Ureter (tissue), 1 donor: ENCODE measurements at places on chromosomes 7 and 10. TPM values are rescaled to one million over a fixed set of nuclear protein-coding genes. Genes with fewer than 3 reads are reported as not detected.

Gene PIP
- not detected for total RNA-seq

Gene PALS2
- total RNA-seq: 19.8 TPM

Gene UTF1
- total RNA-seq: not detected

Gene ZNF746
- total RNA-seq: 17.3 TPM

Gene PPP1R17
- not detected for total RNA-seq

Gene ENTPD7
- total RNA-seq: 28.0 TPM

Gene CYP2C9
- 0.31 TPM for total RNA-seq

GRCh38 chr7:131529179-131529578, 27.2 kb downstream of the PODXL start:
- no peak for DNase-seq

GRCh38 chr7:18467011-18467410, 28.5 kb upstream of the HDAC9 start:
- DNase-seq: no peak

DNA sequence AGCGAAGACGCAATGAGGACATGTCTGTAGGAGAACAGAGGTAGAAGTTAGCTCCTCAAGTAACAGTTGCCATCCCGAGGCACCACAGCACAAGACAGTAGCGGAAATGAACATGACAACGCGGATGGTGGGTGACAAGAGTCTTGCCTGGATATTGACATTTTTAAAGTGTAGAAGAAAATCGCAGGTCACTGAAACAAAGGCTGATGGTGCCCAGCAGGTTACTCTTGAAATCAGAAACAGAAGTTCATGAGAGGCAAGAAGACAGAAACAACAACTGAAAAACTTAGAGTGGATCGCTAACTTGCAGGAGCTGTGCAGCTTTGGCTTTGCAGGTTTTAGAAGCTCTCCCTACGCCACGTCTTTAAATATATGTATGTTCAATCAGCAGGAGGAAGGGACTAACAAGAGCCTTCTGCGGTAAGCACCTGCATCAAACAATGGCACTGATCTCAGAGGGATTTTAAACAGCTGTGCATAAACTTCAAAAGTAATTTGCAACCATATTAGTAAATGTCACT, 1.8 kb downstream of the PRKCQ start:
- DNase-seq: no peak

DNA sequence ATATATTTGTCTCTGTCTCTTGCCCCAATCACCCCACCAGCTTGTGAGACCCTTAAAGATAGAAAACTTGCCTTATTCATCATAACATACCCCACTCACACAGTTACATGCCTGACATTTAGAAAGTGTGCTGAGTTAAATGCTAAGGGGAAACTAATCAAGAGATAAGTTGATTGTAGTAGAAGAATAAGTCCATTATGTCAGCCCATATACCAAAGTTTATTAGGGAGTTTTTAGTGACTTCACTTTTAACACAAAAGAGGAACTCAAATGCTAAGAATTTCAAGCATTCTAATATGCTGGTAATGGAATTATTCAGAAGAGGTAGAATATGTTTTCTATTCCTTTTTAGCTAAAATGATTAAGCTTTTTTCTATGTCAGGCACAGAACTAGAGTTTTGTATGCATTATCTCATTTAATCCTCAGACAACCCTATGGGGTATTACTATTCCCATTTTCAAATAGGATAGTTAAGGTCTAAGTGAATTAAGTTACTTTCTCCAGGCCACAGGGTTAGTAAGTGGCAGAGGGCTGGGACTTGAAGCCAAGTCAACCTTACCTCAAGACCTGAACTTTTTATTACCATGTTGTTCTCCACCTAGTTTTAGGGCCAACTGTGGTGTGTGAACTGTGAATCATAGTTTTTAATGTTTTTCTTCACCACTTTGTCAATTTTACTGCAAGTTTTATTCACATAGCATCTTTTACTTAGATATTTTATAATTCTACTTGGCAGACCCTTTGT, 19.6 kb downstream of the ASAH2 start:
- DNase-seq: no peak

GRCh38 chr7:50450590-50451032, 461 bp upstream of the FIGNL1 start:
- no peak for DNase-seq

- DNase-seq: no peak
Observed at GRCh38 chr10:133327651-133328357, 8.9 kb downstream of the CALY start.

DNA sequence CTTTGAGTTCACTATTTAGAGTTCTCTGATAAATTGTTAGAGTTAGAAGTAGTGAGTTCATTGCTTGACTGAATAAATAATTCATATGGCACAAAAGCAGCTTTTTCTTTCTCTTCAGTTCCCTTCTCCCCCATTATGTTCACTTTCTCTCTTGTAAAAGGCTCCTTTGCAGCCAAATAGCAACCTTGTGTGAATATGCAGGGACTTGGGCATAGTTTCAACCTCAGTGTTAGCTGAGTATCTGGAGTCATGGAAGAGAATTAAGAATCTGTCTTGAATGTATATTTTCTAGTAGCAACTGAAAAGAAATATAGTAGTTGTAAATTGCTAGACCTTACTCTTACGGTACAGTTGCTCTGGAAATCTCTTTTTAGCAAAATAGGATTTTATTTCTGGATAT, 31.9 kb downstream of the ZEB1 start:
- no peak for DNase-seq

- DNase-seq: no peak
Observed at GRCh38 chr7:157693071-157693520, 356.3 kb downstream of the DNAJB6 start.

DNA sequence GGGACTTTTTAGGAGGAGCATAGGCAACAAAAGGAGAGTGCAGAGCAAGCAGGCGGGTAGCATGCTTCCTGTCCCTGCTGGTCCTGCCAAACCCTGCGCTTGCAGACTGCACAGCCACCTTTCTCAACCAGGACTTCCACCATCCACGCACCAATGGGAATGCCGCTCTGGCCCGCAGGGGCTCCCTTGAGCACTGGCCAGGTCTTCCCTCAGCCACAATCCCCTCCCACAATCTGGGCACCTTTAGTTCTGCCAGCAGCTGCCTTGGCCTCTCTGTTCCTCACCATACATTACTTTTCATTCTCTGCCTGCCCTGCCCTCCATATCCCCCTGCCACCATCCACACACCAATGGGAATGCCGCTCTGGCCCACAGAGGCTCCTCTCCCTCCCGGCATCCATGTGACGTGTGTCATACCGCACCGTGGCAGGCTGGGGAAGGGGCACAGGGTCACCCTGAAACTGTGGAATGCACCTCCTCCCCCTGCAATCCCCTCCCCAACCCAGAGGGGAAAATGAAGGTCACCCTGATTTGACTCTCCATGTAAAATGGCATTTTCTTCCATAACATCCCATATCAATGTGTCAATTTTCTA, 97.3 kb upstream of the MACROH2A2 start:
- no peak for DNase-seq

- no peak for DNase-seq
Observed at GRCh38 chr7:27169658-27170425, 4.3 kb downstream of the HOXA10 start.

DNA sequence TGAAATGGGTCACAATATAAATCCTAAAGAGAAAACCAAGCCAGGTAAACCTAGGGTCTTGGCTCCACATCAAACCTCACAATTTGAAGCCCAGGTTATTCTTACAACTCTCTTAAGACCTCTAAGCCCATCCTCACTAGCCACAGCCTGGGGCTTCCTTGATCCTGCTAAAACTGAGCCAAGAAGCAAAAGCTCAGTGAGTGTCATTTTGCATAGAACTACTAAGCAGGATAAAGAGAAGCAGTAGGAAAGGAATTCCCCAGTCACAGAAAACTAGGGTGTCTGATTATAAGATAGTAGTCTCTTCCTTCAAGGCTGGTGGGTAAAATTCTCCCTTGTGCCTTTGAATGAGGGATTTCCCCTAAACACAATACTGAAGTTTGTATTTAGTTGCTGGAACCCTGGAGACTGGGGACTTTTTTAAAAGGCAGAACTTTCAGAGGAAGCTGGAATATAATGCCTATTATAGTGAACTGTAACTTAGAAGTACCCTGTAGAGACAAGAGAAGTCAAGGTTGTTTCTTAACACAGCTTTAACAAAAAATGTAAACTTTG, 196.6 kb upstream of the KIAA1217 start:
- DNase-seq: no peak

- peak; percentile 7 for DNase-seq
Observed at GRCh38 chr7:158102897-158103296, 484.7 kb downstream of the PTPRN2 start.

DNA sequence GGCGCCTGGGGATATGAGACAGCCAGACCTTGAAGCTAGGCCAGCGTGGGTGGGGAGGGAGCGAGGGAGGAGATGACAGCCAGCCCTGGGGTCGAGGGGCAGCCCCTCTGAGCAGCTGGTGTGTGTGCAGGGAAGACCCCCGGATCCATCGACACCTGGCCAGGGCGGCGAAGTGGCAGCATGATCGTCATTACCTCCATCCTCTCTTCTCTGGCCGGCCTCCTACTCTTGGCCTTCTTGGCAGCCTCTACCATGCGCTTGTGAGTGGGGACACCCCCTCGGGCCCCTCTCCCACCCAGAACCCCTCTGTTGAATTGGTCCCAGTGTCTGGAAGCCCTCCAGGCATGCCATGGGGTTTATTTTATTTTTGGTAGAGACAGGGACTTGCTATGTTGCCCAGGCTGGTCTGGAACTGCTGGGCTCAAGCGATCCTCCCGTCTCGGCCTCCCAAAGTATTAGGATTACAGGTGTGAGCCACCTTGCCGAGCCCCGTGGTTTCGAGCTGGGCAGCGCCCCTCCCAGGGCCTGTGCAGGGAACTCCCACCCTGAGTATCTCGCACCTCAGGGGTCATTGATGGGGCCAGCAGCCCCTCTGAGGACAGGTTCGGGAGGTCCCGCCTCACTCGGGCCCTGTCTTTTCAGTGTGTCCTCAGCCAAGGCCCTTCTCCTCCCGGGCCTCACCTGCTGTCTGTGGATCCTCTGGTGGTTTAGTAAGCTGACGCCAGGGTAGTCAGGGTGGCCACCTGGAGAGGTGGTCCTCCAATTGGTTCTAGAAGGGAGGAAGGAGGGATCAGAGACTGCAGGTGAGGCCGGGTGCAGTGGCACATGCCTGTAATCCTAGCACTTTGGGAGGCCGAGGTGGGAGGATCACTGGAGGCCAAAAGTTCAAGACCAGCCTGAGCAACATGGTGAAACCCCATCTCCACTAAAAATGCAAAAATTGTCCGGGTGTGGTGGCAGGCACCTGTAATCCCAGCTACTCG, 3.8 kb downstream of the UPK3B start:
- DNase-seq: peak; percentile 43

DNA sequence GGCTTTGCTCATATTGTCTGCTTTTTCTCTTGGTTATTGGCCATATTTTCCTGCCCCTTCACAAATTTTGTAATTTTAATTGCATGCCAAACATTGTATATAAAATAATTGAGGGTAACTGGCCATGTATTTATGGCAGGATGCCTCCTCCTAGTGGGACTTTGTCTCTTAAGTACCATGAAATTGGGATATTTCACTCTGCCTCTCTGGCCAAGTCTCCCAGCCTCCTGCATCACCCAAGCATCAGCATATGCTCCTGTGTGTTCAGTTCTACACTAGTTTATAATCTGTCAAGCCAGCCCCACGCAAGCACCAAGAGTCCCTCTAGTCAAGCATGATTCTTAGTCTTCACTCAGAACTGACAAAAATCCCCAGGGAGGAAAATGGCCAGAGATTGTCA, 44.2 kb upstream of the FHIP2A start:
- DNase-seq: no peak

DNA sequence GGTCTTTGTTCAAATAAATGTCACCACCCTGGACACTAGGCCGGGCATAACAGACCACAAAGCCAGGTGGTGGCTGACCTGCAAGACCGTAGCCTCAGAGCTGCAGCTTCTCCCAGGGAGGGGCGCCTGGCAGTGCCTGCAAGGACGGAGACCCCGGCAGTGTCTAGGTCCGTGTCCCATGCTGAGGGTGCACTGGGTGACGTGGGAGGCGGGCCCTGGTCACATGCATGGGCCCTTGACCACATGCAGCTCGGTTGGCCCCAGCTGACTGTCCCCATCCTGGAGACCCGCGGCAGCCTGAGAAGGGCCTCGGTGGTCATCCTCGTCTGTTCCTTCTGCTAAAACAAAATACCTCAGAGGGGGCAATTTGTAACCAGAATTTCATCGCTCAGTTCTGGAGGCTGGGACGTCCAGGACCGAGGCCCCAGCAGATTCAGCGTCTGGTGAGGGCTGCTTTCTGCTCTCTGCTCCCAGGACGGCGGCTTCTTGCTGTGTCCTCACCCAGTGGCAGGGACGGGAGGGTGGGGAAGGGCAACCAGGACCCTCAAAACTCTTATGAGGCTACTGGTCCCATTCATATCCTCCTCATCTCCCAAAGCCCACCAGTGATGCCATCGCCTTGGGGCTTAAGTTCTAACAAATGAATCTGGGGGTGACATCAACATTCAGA, 36.8 kb downstream of the PWWP2B start:
- DNase-seq: no peak

DNA sequence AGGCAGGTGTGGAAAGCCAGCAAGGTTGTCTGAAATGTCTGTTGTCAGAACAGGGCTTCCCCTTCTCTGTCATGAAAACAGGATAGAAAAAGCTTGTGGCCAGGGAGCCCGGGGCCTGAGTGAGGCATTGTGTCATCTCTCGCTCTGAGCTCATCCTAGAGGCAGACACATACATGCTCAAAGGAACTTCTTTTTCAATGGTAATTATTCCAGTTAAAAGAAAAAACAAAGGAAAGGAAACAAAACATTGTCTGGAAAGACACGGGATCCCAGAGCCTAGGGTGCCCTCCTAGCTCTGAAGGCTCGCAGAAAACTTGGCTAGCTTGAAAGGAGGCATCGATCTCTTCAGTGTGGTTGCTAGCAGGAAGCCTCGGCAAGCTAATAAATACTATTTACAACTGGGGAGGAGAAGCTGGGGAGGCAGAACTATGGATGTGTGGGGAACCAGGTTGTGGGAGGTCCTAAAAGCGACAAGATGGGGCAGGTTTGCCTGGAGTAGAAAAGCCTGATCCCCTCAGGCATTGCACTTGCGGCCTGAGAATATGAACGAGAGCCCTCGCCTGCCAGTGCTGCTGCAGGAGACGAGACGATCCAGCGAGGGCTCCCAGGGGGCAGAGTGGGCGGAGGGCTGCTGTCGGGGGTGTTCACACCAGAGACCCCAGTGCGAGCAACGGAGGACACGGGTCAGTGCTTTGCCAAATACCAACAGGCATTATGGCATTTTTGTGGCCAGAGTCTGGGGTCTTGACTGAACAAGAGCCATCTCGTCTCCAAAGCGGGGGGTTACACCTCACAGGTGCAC, 32.8 kb upstream of the DGKI start:
- no peak for DNase-seq

DNA sequence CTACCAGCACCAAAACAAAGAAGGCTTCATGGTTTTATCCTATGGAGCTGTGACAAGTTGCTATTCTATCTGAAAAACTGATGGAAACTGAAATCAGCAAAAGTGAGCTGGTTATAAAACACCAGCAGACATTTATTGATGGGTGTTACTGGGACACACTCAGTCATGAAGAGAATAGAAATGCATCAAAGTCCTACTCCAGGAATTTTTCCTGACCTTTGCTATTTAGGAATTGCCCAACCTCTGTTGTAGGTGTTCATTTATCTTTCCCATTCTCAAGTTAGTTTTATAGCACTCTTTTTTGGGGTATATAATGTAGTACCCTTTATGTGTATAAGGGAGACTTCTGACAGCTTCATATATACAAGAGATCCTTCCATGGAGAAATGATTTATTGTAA, 533.2 kb downstream of the REEP3 start:
- no peak for DNase-seq

GRCh38 chr10:17431871-17432311, 22.5 kb downstream of the ST8SIA6 start:
- no peak for DNase-seq
